ENCODE measurements at places on chromosomes 16 and 17. TPM values are rescaled to one million over a fixed set of nuclear protein-coding genes. Genes with fewer than 3 reads are reported as not detected.

- DNase-seq: no peak
These were observed 78.0 kb downstream of the GNAO1 start for GRCh38 chr16:56269281-56269680.

DNA sequence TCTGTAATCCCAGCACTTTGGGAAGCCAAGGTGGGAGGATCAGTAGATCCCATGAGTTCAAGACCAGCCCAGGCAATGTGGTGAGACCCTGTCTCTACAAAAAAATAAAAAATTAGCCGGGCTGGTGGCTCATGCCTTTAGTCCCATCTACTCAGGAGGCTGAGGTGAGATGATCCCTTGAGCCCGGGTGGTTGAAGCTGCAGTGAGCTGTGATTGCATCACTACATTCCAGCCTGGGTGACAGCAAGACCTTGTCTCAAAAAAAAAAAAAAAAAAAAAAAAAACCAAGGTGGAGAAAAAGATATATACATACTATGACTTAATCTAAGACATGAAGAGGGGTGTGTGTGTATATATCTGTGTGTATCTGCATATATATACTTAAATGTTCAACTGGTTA lies 26.7 kb downstream of the BBS2 start:
- no peak for DNase-seq

DNA sequence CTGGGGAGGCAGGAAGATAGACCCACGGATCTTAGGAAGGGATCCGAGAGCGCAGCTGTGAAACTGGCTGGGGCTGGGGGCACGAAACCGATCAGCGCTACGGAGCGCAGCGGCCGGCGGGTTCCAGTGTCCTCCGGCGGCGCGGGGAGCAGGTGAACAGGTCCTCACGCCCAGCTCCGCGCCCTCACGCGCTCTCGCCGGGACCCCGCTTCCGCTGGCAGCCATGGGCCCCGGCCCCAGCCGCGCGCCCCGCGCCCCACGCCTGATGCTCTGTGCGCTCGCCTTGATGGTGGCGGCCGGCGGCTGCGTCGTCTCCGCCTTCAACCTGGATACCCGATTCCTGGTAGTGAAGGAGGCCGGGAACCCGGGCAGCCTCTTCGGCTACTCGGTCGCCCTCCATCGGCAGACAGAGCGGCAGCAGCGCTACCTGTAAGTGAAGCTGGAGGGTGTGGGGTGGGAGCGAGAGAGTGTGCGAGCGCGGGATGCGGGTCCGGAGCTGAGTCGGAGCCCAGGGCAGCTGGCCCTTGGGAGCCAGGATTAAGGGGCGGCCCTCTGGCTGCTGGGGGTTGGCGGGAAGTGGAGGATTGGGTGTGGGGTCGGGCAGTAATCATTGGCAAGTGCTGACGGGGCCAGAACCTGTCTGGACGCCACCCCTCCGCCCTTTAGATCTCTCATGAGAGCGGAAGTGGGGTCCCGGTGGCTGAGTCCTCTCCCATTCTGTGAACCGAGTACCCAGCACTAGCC lies 479 bp downstream of the ITGA3 start:
- DNase-seq: peak; percentile 76

GRCh38 chr16:10312784-10313724 lies 72.8 kb upstream of the ATF7IP2 start:
- no peak for DNase-seq

GRCh38 chr17:41724476-41725050 lies 9.9 kb downstream of the HAP1 start:
- no peak for DNase-seq

DNA sequence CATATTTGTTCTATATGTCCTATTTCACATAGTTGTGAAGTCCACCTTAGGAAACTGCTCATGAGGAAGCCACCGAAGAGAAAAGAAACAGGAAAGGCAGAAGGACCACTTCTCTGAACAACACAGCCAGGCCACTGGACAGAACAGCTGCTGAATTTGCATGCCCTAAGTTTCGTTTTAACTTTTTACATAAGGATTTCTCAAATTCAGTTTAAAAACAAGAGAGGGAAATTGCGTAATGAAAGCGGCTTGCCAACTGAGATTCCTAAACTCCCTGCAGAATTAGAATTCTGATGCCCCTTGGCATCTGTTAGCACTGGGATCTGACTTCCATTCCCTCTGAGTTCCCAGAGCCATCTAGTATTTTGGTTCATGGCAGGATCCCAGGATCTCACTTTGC lies 5.0 kb upstream of the CCL8 start:
- no peak for DNase-seq

- no peak for DNase-seq
These were observed 219.8 kb downstream of the KATNIP start for GRCh38 chr16:27769561-27770255.

DNA sequence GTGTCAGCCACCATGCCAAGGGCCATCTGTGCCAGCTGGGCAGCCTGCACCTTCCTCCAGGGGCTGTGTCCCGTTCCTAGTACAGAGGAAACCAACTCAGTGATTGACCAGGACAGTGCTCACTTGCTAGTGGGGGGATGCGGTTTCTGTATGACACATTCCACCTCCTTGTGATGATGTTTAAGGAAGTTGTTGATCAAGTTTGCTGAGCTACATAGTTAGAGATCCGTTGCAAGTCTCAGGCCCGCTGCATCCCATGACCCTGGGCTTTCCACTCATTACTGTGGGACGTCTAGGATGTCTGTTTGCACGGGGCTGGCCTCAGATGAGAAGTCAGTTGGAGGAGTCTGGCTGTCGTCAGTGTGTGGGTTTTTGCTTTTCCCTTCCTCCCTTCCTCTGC lies 33.6 kb downstream of the RNF213 start:
- DNase-seq: no peak

DNA sequence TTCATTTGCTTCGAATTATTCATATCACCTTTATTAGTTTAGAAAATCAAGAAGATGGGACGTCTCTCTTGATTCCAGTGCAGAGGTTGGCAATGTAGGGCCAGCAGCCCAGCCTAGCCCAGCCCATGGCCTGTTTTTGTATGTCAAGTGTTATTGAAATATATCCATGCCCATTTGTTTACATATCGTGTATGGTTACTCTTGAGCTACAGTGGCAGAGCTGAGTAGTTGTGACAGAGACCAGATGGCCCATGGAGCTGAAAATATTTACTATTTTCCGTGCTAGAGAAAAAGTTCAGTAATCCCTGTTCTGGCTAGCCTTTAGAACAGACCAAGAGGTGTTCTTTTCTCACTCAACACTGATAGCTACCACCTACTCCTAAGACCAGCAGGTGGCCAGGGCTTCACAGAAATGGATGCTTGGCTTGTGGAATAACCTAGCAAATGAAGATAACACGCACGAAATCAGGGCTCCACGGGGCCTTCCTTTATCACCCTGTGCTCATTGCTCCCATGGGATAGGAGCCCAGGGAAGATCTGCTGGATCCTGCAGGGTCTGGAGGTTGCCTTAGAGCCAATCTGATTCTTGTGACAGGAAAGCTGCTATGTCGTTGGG lies 123.2 kb upstream of the ANKFN1 start:
- no peak for DNase-seq

GRCh38 chr17:72432143-72432621 lies 311.4 kb downstream of the SOX9 start:
- no peak for DNase-seq

GRCh38 chr17:57986841-57987580 lies 1.0 kb downstream of the VEZF1 start:
- peak; percentile 63 for DNase-seq

DNA sequence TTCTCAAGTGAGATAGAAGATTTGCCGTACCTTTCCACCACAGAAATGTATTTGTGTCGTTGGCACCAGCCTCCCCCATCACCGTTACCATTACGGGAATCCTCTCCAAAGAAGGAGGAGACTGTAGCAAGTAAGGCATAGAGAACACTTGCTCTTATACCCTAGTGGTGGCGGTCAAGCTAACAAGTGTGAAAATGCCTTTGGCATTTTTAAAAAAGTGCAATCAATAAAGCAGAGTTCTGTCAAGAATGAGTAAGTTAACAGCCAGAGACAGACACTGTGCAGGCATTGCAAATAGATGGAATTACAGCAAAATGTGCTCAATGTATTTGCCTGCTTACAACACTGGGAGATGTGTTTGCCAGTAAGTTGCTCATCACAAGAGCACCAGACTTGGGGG lies 7.7 kb downstream of the MSL1 start:
- DNase-seq: no peak

GRCh38 chr17:60158751-60159478 lies 9.1 kb downstream of the CA4 start:
- no peak for DNase-seq

Gene SMIM5
- total RNA-seq: 0.14 TPM

Gene EFCAB3
- not detected for total RNA-seq
